ENCODE measurements at places on chromosomes 12 and 14. TPM values are rescaled to one million over a fixed set of nuclear protein-coding genes. Genes with fewer than 3 reads are reported as not detected.

Gene ERP27
- not detected for total RNA-seq

Gene LRP6
- total RNA-seq: 72.8 TPM

Gene KLRB1
- not detected for total RNA-seq

Gene ERC1
- 51.8 TPM for total RNA-seq

Gene APOF
- total RNA-seq: 0.11 TPM

Gene CACNA2D4
- 0.46 TPM for total RNA-seq

Gene RESF1
- 79.9 TPM for total RNA-seq

Gene SDSL
- total RNA-seq: 0.41 TPM

Gene VIPAS39
- 17.0 TPM for total RNA-seq

Gene KRT84
- total RNA-seq: not detected

Gene HELB
- total RNA-seq: 10.2 TPM

Gene GSC
- 1.6 TPM for total RNA-seq

Gene SMCO2
- 0.32 TPM for total RNA-seq

Gene RTL1
- 0.07 TPM for total RNA-seq

Gene ATP5F1B
- total RNA-seq: 1,064 TPM

Gene ACSM4
- total RNA-seq: not detected

Gene DUSP6
- 136 TPM for total RNA-seq

Gene LBHD2
- total RNA-seq: not detected

Gene SLC24A4
- 0.46 TPM for total RNA-seq

Gene SERPINA1
- 5.1 TPM for total RNA-seq
